Liver (tissue), 10 donors: ENCODE measurements at places on chromosomes 13 and 19. TPM values are rescaled to one million over a fixed set of nuclear protein-coding genes. Genes with fewer than 3 reads are reported as not detected.
A peak's percentile ranks its signal among the peaks of the same experiment; 100 is the strongest.

CBY2 gene
- total RNA-seq, result not detected

NR2F6 gene
- 86.1 TPM for total RNA-seq

DNA sequence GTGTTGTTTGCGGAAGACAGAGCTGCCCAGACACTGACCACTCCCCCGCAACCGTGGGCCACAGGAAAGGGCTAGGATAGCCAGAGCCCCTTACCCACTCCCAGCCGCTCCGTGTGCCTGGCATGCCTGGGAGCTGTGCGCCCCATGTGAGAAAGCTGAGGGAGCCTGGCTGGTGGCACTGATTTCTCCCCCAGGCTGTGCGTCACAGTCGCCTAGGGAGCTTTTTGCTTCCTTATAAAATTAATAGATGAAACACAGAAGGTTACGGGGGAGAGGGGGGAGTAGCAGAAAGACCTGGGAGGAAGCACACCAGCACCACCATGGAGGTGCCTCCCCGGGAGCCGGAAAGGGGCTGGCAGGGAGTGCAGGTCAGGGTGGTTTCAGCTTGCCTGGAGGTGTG is 24.7 kb downstream of the DPF1 start:
- DNase-seq, result no peak

DNA sequence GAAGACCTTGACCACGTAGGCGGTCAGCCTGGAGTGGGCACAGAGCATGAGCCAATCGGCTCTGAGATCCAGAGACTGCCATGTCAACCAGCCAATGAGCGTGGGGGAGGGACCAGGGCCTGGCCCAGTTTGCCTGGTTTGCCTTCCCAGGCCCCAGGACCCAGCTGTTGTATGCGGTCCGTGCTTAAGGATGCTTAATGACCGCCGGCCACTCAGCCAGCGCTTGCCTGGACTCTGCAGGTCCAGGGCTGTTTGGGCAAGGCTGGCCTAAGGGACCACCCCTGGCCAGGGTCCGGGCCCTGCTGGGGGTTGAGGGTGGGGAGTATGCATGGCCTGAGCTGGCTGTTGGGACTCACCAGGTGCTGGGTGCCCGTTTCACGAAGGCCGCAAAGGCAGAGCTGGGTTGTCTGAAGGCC is 23.1 kb upstream of the TNFSF14 start:
- no peak for DNase-seq

GRCh38 chr19:4057931-4058692 is 8.6 kb downstream of the ZBTB7A start:
- peak; percentile 68 for DNase-seq

PSPN gene
- 0.61 TPM for total RNA-seq

DNA sequence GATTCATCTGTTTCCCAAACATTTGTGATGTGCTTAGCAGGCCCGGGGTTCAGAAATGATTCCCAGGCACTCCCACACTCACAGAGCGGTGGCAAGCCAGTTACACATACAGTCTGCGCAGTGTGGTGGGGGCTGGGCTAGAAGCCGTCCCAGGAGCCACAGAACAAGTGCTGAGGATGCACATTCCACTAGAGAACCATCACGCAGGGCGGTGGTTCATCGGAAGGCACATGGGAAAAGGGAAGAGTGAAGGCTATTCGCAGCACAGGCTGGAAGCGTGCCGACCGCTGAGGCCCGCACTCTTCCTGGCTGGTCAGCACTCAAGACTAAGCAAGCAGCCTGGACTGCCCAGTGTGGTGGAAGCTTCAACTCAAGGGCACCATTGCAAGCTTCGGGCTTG is 126.3 kb upstream of the SLC7A1 start:
- DNase-seq, result no peak

DNA sequence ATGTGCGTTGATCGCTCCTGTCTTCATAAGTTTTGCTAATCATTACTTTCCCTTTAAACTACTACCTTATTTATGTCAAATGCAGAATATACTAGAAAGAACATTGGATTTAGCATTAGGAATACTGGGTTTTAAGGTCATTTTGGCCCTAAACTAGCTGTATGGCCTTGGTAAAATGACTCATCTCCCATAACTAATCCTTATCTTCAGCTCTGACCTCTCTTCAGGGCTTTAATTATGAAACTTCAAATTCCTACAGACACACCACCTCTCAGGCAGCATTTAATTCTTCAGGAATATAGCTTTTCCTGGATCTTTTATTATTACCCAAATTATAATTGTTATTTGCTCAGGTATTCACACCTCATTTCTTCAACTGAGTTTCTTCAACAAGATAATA is 121.2 kb downstream of the STARD13 start:
- DNase-seq, result no peak

- DNase-seq, result no peak
Observed at GRCh38 chr13:67146523-67147130, 83.5 kb downstream of the PCDH9 start.

GRCh38 chr13:106768991-106769390 is 201.1 kb upstream of the ARGLU1 start:
- no peak for DNase-seq

- DNase-seq, result no peak
Observed at GRCh38 chr19:41500443-41500842, 57.5 kb downstream of the ERICH4 start.

PTPRH gene
- 18.5 TPM for total RNA-seq

KLK3 gene
- not detected for total RNA-seq
